ENCODE measurements at places on chromosomes 16 and 17.

DNA sequence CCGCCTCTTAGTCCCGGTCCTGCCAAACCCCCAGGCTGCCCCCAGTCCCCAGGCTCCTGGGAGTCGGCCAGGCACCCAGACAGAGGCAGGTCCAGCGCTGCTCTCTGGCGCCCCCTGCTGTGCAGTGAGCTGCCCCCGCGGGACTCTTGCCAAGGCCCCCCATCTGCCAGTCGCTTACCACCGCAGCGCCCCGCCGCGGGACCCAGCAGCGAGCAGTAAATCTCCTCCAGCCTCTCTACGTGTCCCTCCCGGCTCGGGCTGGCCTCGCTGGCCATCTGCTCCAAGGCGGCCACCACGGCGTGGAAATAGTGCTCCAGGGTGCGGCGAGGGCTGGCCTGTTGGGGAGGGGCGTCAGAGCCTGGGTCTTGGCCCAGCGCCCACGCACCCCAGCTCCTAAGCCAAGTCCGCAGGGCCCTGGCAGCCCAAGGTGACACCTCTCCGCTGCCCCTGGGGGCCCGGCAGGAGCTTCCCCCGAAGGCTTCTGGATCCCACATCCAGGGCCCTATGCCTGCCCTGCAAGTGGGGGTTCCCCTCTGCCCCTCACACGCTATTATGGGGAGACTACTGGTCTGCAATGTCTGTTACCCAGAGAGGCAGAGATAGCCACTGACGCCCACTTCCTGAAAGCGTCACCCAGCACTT lies 33.7 kb upstream of the MFSD6L start:
- no peak for DNase-seq

GRCh38 chr16:46853713-46854443 lies 22.9 kb upstream of the C16orf87 start:
- DNase-seq, result no peak

DNA sequence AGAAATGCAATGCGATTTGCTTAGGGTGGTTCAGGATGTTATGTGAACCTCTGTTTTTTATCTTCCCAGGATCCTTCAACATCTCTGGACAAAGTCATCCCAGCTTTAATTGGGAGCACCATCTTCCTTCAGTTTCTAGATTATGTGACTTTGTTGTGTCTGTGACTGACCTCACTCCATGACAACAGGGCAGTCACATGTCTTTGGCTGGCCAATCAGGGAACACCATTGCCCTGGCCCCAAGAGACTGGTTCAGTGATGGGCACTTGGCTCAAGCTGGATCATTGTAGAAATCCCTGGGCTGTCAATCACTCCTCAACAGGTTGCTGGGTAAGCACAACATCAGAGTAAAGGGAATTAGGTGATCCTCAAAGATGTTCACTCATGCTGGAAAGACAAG lies 499.7 kb downstream of the XYLT1 start:
- no peak for DNase-seq

DNA sequence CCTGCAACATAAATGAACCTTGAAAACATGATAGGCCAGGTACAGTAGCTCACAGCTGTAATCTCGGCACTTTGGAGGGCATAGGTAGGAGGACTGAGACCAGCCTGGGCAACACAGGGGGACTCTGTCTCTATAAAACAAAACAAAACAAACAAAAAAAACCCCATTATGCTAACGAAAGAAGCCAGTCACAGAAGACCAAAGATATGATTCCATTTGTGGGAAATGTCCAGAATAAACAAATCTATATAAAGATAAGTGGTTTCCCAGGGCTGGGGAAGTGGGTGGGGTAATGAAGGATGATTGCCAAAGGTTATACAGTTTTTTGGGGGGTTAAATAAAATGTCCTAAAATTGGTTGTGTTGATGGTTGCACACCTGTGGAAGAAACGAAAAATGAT lies 36.5 kb upstream of the SIAH1 start:
- no peak for DNase-seq

DNA sequence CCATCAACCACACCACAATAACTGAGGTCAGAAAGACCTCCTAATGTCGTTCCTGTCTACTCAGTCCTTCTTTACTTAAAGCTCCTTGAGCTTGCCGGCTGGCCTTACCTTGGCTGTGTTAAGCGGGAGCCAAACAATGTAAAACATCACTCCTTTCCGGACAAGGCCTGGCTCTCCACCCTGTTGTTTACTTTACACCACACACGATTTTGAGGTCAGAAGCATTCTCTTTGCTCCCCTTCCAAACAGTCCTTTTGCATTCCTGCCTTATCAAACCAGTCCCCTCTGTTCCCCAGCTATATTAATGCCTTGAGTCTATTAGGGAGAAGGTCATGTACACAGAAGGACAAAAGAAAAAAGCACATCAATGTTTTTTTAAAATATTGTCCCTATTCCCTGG lies 19.3 kb upstream of the SHISA6 start:
- no peak for DNase-seq

GRCh38 chr17:11779892-11780291 lies 181.6 kb downstream of the DNAH9 start:
- DNase-seq, result no peak

- no peak for DNase-seq
Observed at GRCh38 chr17:44988044-44988942, 20.2 kb upstream of the C1QL1 start.

DNA sequence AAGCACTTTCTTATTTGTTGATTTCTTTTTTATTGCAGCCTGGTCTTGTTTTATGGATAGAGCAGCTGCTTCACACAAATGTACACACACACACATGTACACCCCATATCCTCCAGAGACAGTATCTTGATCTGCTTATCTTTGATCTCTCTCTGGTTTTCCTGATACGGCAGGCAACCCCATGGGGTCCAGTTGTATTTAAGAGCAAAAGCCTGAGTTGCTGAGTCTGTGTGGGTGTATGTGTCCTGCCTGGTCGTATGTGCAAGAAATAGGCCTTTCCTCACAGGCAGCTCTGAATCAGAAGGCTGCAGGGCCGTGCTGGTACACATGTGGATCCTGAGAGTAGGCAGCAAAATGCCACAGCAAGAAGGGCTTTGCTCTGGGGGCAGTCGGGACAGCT lies 14.6 kb upstream of the LGALS9 start:
- DNase-seq, result no peak

DNA sequence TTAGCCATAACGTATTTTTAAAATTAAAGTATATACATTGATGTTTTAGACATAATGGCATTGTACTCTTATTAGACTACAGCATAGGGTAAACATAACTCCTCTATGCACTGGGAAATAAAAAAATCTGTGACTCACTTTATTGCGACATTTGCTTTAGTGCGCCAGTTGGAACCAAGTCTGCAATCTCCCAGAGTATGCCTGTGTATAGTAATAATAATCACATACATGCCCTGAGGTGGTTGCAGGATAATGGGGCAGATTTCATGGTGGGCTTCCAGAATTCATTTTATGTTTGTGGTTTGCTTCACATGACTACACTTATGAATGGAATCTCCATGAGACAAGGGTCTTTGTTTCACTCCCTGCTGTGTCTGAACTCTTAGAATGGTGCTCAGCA lies 66.9 kb upstream of the N4BP1 start:
- no peak for DNase-seq

GRCh38 chr17:75081611-75082540 lies 5.9 kb upstream of the SLC16A5 start:
- no peak for DNase-seq

DNA sequence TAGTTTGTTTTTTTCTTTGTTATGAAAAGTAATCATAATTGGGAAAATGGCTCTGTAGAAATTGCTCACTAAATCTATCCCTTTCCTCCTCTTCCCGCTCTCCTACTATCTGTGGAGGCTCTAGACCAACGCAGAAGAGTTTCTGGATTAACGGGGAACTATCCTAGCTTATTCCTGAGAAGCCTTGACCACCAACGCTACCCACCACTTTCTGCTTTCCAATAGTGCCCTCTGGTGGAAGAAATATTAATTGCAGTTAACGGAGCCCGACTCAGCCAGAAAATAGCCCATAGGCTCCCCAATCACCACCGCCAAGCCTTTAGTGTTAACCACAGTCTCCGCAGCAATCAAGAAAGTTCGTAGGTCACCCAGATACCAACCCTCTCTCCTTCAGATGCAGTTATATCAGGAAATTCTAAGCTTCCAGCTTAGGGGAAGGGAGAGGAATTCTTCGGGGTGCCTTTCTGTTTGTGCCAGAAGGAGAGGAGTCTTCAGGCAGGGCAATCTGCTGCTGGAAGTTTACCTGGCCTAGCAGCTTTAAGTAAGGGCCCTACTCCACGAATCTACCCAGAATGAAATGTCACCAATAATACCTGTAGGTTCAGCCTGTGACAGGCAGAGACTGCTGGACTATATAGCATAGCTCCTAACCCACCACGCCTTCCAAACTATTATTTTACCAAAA lies 23.0 kb upstream of the NSRP1 start:
- DNase-seq, result peak; percentile 71

GRCh38 chr17:39057701-39058206 lies 90.6 kb upstream of the FBXO47 start:
- DNase-seq, result no peak

DNA sequence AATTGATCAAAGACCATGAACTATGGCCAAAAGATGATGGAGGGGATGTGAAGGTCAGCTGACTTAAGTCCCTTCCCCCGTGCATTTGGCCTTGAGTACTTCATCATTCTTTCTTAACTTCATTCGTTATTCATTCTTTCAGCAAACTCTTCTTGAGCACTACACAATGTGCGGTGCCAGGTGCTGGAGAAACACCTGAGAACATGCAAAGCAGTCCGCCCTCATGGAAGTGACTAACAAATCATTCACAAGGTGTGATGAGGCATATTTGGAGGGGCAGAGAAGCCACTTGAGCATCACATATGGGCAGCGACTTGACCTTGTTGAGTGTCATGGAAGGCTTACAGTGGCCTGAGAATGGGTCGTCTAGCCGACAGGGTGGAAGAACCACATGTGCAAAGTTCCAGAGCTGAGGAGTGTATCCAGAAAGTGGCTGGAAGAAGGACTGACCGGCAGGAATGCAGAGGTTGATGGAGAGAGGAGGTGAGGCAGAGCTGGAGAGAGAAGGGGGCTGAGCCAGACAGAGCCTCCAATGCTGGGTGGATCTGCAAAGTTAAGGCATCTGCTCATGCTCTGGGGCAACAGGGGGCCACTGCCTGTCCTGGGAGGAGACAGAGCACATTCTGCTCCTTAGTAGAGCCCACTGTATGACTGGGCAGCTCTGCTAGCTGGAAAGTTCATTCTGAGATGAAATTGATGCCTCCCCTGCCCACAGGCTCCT lies 25.1 kb upstream of the EIF1 start:
- DNase-seq, result no peak

- no peak for DNase-seq
Observed at GRCh38 chr17:31092475-31093064, 2.2 kb upstream of the NF1 start.

- no peak for DNase-seq
Observed at GRCh38 chr17:57758654-57759053, 13.6 kb upstream of the CCDC182 start.

- DNase-seq, result peak; percentile 88
Observed at GRCh38 chr16:67667817-67668494, 1.3 kb downstream of the C16orf86 start.

- no peak for DNase-seq
Observed at GRCh38 chr16:63876103-63876502, 1245.8 kb downstream of the CDH11 start.

GRCh38 chr16:84670063-84670462 lies 21.8 kb downstream of the KLHL36 start:
- no peak for DNase-seq

Data from kidney capillary endothelial cell (primary cell).